ENCODE measurements at places on chromosomes 4 and X.

DNA sequence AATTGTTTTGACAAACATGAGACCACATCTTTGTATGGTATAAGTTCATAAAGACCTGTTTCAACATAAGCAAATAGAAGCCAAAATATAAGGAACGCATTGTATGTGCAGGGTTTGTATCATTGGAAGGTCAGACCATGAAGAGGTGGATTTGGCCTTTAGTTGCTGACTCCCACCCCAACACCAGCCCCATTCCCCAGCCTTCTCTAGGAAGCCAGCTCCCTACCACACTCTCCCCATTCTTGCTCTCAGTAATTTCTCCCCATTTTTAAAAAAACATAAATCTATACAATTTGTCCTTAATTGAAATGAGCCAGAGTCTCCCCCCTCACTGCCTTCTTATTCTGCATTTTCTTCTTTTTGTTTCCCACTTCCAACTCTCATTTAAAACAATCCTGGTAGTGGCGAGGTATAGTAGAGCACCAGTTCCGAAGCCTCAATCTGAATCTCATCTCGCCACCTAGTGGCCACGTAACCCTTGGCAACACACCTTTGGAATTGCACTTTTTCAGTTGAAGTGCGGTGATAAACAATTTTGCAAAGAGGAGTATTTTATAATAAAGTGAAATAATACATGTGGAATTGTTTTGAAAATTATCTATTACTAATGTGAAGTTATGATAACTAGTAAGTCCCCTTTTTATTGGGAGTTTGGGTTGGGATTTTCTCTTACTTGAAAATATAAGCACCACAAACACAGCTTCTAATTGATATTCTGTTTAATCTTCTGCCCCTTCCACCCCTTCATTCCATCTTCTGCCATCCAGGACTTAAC, 126.6 kb downstream of the ASB9 start:
- DNase-seq = peak; percentile 58

- no peak for DNase-seq
Measured at GRCh38 chr4:180372691-180373090, 1870.5 kb upstream of the TENM3 start.

GRCh38 chr4:183840311-183840710, 64.8 kb upstream of the STOX2 start:
- peak; percentile 79 for DNase-seq

DNA sequence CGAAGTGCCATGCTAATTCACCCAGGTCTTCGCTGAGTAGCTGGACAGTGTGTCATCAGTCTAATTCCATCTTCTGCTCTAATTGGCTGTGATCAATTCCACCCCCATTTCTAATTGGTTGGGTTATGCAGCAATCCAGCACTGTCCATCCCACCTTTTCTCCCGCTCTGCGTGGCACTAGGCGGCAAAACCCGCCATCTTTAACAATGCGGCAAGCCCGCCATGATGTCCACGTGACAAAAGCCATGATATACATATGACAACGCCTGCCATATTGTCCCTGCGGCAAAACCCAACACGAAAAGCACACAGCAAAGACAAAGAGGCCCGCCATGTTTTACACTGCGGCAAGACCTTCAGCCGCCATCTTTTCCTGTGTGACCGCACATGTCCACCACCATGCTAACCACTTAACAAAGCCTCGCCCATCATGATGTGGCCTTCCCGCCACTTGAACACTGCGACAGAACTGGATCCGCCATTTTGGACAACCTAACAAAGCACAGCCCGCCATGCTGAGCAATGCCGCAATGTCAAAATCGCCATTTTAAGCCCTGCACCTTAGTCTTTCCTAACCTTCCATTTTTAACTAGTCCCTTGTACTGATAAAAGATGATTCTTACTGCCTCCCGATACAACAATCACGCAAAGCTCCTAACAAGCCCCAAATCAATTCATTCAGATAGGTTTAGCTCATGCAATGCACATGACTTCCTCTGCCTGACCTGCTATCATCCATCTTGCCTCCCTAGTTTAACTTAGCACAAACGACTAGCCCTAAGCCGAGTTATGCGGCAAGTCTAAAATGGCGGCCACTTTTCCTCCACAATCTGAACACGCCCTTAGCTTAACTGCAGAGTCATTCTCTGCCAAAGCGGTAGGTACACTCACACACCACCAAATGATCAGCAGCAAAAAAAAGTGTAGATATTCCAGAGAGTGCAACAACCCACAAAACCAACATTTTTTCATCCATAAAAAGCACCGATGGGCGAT, 288.3 kb downstream of the CHIC1 start:
- no peak for DNase-seq

- DNase-seq = peak; percentile 8
Measured at GRCh38 chrX:137166591-137166990, 132.8 kb upstream of the GPR101 start.

DNA sequence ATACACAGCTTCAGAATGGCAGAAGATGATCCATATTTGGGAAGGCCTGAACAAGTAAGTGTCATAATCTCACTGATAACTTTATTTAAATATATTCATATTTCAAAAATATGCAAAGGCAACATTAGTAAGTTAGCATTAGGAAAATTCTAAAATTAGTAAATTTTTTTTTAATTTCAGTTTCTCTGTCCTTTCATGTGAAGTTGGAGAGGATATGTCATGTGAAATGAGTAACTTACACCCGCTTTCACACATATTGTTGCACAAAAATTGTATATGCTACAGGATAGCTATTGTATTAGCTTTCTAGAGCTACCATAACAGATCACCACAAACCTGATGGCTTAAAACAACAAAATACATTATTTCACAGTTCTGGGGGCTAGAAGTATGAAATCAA, 24.3 kb downstream of the NFKB1 start:
- DNase-seq = no peak

DNA sequence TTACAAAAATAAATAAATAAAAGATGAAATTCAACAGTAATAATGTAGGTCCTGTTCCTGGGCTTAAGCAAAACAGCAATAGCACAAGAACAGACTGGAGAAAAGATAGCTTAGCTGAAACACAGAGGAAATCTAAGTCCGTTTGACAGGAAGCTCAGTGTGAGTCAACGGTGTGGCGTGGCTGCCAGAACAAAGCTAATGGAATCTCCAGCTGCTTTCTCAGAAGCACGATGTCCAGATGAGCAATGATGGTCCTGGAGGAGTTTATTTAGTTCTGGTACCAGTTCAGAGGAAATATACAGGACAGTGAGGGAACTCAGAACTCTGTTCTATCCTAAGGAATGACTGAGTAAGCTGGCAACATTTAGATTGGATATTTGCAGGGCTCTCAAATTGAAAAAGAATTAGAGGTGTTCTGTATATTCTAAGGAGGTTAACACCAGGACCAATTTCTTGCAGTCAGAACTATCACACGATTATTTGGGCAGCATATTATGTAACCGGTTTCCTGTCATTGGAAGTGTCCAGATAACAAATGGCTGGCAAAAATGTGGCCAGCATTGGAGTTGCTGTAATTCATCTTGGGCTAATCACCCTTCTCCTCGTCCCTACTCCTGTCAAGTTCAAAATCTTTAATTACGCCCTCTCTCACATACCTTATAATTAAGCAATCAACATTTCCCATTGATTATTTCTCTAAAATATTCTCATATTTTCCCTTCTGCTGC, 12.7 kb downstream of the GAB3 start:
- no peak for DNase-seq

GRCh38 chrX:22366906-22367305, 94.2 kb downstream of the CBLL2 start:
- DNase-seq = no peak

DNA sequence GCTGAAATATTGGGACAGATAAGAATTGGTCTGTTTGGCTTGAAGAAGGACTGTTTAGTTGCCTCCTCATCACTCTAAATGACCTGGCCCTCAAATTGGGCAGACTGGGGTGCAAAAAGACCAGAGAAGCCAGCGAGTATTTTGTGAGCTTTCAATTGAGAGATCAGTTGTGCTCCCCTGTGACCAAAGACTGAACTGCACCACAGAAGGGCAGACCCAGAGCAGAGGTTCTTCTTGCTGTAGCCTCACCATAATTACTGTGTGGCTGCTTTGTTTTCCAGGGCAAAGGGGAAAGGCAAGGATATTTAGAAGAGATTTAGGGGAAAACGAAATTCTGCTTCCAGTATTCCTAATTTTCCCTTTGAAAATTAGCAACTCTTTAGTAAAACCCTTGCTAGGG, 104.0 kb upstream of the MBNL3 start:
- no peak for DNase-seq

DNA sequence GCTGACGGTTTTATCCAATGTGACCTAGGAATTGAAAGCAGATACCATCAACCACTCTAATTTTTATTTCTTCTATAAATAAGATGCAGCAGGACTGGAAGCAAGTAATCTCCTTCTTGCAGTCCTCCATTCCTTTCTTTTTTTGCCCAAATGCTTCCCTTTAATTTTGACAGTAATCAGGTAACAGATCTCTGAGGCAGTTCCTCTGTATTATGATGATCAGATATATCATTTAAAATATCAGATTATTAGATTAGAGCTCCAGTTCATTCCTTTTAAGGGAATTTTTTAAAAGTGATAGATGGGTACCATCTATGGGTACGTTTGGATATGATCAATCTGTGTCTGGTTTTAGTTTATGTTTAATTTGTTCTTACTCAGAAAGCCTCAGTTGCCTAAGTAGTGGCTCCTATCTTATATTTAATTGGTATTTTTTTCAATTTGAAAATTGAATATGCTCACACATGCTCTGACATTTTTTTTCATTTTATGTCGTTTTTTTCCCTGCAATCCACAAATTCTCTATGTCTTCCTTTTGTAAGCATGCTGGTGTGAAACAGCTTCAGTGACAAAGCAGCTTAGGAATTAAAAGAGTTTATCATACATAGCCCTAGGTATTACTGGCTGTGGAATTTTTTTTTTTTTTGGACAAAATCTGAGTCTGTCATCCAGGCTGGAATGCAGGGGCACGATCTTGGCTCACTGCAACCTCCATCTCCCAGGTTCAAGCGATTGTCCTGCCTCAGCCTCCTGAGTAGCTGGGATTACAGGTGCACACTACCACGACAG, 73.7 kb upstream of the ANK2 start:
- no peak for DNase-seq

- no peak for DNase-seq
Measured at GRCh38 chr4:36313301-36313700, 31.9 kb downstream of the DTHD1 start.

GRCh38 chrX:72312311-72312940, 6.7 kb upstream of the CITED1 start:
- DNase-seq = no peak

- no peak for DNase-seq
Measured at GRCh38 chr4:118801895-118802575, 33.9 kb downstream of the SEC24D start.

DNA sequence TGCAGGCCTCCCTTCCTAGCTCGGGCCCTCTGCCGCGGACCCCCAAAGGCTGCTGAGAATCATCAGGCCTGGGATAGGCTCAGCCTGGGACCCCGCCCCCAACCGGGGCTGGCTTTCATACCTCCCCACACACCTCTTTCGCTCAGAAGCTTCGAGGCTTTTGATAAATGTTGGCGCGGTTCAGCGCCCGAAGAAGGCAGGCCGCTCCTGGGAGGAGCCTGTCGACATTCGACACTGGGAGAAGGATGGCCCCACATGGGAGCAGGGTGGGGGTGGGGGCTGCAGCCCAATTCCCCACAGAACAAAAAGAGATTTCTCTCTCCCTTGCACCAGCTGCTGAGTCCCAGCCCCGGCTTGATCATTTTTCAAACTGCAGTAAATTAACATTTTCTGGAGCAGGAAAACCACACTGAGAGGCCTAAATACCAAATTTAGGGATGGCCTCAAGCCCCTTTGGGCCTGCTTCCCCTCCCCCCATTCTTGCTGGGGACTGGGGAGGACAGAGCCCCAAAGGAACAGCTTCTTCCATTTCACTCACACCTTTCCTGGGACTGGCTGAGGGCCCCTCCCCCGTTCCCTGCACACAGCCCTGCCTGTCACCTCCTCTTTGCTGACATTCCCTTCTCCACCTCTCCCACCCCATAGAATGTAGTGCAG, 112.9 kb upstream of the PJA1 start:
- no peak for DNase-seq

DNA sequence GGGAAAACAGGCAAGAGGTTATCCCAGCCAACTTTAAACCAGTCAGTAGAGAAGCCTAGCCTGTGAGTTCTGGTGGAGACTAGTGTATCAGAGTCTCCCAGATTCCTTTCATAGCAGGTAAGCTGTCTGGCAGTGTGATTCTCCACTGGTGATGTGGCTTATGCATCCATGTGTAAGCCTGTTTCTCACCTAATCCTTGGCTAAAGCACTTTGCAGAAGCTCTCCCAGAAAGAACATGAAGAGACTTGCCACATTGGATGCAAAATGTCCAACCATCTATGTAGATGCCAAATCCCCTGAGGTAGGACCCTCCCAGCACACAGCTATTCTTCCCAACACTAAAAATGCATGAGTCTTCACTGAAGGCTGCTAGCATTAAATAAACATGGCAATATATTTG, 111.7 kb downstream of the CHRNA9 start:
- no peak for DNase-seq

DNA sequence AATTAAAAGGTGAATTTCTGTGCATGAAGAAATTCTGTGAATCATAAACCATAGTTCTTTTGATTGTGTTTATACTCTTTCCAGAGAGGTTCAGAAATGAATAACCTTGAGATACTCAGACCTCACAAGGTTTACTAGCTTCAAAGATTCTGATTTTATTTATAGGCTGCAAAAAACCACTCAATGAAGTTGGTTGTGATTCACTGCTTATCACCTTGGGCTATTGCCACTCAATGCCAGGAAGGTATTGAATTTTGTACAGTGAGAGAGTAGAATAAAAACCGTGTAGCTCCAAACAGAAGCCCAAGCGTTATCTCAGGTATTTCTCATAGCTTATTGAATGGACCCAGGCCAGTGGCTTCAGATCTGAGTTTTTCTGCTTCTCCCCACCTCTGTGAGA, 118.7 kb downstream of the FHIP1A start:
- no peak for DNase-seq

DNA sequence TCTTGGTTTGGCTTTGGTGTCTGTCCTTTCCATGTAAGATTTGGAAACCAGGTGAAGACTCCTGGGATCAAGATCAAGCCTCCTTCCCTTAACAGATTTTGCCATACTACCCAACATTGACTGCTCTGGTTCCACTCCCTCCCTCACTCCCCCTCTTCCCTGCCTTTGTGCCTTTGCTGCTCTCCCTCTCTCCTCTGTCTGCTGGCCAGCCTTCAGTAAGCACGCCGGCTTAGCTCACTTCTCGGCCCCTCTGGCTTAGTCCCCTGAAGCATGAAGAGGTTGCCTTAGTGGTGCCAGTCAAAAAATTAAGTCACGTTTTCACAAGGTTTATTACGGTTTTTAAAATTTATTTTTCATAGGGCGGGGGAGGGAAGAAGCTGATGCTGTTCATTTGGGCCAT, 6.0 kb downstream of the GRIA3 start:
- DNase-seq = no peak

GRCh38 chr4:83599183-83599582, 63.3 kb downstream of the GPAT3 start:
- DNase-seq = no peak

DNA sequence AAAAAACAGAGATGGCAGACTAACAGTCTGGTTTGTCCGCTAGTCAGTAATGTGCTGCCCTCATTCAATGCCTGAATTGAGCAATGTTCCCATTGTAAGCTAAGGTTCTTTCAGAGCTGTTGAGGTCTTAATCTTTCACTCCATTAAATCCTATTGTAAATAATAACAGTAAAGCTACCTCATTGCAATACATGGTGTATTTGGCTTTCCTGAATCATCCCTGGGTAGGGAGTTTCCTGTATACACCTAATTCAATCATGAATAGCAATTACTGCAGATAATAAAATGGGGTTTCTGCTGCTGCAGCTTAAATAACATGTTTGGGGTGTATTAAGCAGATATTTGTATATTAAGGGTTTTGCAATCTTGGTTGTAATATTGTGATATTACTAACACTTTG, 1100.2 kb upstream of the INTU start:
- DNase-seq = no peak

- DNase-seq = no peak
Measured at GRCh38 chr4:142142366-142143054, 506.1 kb downstream of the IL15 start.

Data from activated CD4-positive, alpha-beta T cell treated with anti-CD3 and anti-CD28 coated beads, Interleukin-2, amount 50 U/mL, for 48 hours (primary cell).